IMR-90 (cell line): ENCODE measurements at places on chromosomes 1 and 21. TPM values are rescaled to one million over a fixed set of nuclear protein-coding genes. Genes with fewer than 3 reads are reported as not detected.
A peak's percentile ranks its signal among the peaks of the same experiment; 100 is the strongest.

- DNase-seq = peak; percentile 92
- H3K4me3 ChIP-seq = no peak overlapping the region
- peaks cover 4% of the 10 kb centered on the region for H3K36me3 ChIP-seq
- H3K4me1 ChIP-seq = no peaks in the 10 kb centered on the region
Measured at GRCh38 chr1:35925741-35926140, 5.2 kb upstream of the AGO3 start.

DNA sequence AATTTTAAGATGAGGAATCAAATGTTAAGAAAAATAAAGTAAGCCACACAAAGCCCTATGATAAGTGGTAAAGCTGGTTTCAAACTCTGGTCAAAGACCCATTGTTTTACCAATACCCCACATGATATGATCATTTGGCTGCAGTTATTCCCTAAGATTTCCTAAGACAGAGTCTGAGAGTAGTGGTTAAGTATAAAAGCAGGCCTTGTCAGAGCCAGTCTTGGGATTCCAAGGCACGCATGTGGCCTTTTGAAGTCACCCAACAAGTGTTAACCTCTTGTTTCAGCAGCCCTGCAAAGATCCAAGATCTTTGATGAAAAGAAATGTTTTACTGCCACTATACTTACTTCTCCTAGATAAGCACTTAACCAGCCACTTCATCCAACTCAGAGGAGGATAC, 159.2 kb downstream of the SIPA1L2 start:
- DNase-seq = no peak
- no peaks in the 10 kb centered on the region for H3K27me3 ChIP-seq
- no peak overlapping the region for H3K27ac ChIP-seq
- peaks cover 2% of the 10 kb centered on the region; the same call in 1 of the 2 replicates for H3K36me3 ChIP-seq
- peaks cover 10% of the 10 kb centered on the region for H3K4me1 ChIP-seq

- no peaks in the 10 kb centered on the region for H3K27me3 ChIP-seq
- no peak overlapping the region for H3K27ac ChIP-seq
- no peak for DNase-seq
- H3K4me1 ChIP-seq = no peaks in the 10 kb centered on the region
Measured at GRCh38 chr1:105591681-105592080, 1464.8 kb upstream of the PRMT6 start.

DNA sequence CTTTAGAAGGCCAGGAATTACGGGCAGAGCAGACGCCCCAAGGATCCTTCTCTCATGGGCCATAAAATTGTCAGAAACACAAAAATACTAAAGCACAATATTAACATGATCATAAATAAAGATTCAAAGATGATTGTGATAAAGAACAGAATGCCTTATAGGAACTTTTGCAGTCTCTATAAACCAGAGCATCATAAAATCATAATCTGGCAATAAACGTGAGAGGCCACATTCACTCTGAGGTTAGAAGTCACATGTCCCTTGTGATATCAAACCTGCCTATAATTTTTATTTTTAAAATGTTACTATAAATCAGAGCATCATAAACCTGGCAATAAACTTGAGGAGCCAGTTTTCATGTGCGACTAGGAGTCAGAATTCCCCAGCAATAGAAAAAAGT, 100.5 kb downstream of the ZBTB18 start:
- no peak overlapping the region for H3K27ac ChIP-seq
- no peaks in the 10 kb centered on the region for H3K36me3 ChIP-seq
- H3K4me1 ChIP-seq = peaks cover 4% of the 10 kb centered on the region; the same call in 1 of the 2 replicates
- H3K27me3 ChIP-seq = no peaks in the 10 kb centered on the region
- H3K4me3 ChIP-seq = no peak overlapping the region

GRCh38 chr1:205354259-205355074, 2.3 kb downstream of the KLHDC8A start:
- H3K36me3 ChIP-seq = no peaks in the 10 kb centered on the region
- H3K27me3 ChIP-seq = peaks cover 47% of the 10 kb centered on the region
- H3K27ac ChIP-seq = no peak overlapping the region

- DNase-seq = no peak
- H3K36me3 ChIP-seq = no peaks in the 10 kb centered on the region
- H3K4me1 ChIP-seq = no peaks in the 10 kb centered on the region
- peaks cover 19% of the 10 kb centered on the region for H3K27me3 ChIP-seq
- H3K4me3 ChIP-seq = no peak overlapping the region
Measured at GRCh38 chr1:36590771-36591170, 108.1 kb upstream of the CSF3R start.

DNA sequence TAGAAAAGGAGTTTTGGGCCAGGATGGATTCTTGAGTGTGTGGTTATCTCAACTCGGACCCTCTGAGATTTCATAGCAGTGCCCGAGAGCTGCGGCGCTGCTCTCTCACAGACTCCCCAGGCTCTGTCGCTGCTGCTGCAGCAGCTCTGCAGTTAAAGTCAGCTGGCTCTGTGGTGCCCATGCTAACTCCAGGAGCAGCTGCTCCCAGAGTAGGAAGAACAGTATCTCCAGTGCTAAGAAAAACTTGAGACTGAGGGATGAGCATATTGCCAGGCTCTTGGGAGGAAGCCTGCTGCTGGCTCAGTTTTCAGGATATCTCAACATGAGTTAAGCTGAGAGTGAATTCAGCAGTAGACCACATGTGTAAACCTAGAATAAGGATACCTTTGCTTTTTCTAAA, 4.5 kb downstream of the LCE2D start:
- H3K4me1 ChIP-seq = no peaks in the 10 kb centered on the region
- DNase-seq = no peak
- H3K27ac ChIP-seq = no peak overlapping the region
- no peaks in the 10 kb centered on the region; the same call in 1 of the 2 replicates for H3K27me3 ChIP-seq

DNA sequence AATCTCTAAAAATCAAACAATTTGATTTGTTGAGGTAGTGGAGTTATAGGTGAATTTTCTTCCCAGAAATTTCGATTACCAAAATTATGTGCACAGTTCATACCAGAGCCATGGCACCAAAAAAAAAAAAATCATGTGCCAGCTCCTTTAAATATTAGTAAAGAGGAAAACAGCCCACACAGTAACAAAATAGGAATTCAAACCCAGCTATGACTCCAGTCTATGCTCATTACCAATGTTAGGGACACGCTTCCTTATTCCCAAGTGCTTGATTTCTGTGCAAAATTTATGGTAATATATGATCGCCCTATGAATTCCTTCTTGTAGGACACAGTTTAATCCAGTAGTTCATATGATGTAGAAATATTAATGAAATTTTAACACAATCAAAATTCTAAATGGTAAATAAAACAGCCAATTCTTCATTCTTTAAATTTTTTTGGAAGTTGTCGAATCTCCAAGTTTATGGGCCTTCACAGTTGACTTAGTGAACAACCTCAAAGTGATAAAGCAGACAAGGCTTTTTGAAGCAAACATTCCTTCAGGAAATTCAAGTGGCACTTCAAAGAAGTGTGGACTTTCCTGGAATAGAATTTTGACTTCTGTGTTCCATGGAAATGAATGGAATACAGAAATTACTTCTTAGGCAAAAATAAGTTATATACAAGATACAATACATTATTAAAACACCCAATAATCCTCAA, 1.9 kb downstream of the TOR1AIP2 start:
- no peaks in the 10 kb centered on the region for H3K27me3 ChIP-seq
- H3K4me1 ChIP-seq = no peaks in the 10 kb centered on the region
- no peak for DNase-seq
- H3K27ac ChIP-seq = no peak overlapping the region

DNA sequence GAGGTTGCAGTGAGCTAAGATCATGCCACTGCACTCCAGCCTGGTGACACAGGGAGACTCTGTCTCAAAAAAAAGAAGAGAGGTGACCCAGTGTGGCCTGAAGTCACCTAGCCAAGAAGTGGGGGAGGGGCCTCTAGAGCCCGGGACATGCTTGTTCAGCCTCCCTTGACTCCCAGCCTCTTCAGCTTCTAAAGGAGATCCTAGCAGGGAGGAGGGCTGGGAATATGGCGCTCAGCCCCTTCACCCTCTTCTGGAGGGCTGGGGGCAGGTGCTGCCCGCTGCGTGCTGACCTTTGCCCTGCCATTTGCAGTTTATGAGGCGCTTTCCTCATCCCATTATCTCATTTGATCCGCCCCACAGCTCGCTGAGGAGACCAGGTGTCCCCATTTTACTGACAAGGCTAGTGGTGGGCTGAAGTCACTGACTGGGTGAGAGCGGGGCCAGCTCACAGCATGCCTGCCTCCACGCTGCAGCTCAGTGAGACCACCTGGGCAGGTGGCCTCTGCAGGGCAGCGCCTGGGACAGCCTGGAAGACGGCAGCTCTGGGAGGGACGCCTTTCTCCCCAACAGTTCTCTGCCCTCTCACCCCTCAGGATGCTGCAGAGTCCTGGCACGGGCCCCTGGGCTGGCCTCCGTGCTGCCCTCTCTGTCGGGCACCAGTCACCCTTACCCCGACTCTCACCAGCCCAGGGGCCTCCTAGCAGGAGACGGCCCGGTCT, 7.5 kb downstream of the ELF3 start:
- peaks cover 18% of the 10 kb centered on the region for H3K4me1 ChIP-seq
- H3K27me3 ChIP-seq = peaks cover 9% of the 10 kb centered on the region
- no peak for DNase-seq

DNA sequence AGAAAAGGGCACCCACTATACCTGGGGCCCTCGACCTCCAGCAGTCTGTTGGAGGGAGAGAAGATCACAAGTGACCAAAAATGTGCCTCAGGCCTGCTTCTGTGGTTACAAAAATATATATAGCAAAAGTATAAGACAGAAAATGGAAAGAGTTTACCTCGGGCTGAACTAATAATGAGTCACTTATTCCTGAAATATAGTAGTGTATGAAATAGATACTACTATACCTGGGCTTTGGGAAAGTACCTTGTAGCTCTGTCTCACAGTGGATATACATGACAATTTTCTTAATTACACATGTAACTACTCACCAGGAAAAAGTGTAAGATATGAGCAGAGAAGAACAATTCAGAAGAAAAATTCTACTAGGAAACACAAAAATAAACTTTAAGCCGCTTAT, 7.3 kb upstream of the APCS start:
- no peak overlapping the region for H3K4me3 ChIP-seq
- H3K4me1 ChIP-seq = no peaks in the 10 kb centered on the region
- no peaks in the 10 kb centered on the region for H3K36me3 ChIP-seq
- no peaks in the 10 kb centered on the region for H3K27me3 ChIP-seq
- H3K27ac ChIP-seq = no peak overlapping the region

DNA sequence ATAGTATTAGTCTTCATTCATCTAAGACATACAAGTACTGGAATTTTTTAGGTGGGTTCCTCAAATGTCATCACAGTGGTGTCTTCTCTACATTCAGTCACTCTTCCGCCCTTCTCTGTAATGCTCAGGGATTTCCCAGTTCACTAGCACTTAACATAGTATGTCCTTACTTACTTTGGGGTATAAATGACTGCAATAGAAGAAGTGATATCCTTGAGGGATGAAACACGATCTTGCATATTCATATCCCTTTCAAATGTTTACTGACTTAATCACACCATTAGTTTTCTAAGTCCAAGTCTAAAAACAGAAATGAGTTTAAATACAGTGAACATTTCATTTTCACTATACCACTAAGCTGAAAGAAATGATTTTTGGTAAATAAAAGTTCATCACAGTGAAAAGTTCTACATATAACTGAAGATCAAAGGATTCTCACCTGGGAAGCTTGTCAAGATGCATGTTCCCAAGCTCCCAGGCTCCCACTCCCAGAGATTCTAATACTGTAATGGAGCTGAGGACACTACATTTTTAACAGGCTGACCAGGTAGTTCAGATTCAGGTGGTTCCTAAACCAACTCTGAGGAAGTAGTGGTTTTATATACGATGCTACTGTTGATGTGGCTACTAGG, 29.7 kb downstream of the MRPL39 start:
- peaks cover 9% of the 10 kb centered on the region; the same call in 1 of the 2 replicates for H3K36me3 ChIP-seq
- H3K27me3 ChIP-seq = no peaks in the 10 kb centered on the region
- DNase-seq = peak; percentile 25
- H3K4me1 ChIP-seq = peaks cover 9% of the 10 kb centered on the region; the same call in 1 of the 2 replicates
- no peak overlapping the region for H3K4me3 ChIP-seq

The SPRR5 gene
- total RNA-seq = not detected in 2 replicates

The INTS11 gene
- total RNA-seq = 52.5 and 56.1 TPM in 2 replicates

The TNFSF4 gene
- 19.7 and 23.6 TPM in 2 replicates for total RNA-seq

The TSPAN2 gene
- 0.18 and 0.83 TPM in 2 replicates for total RNA-seq
